ENCODE measurements at places on chromosomes 5 and 9. TPM values are rescaled to one million over a fixed set of nuclear protein-coding genes. Genes with fewer than 3 reads are reported as not detected.

The C9orf43 gene
- total RNA-seq = 0.83 TPM

The FSD1L gene
- 1.3 TPM for total RNA-seq

The OR1J4 gene
- total RNA-seq = not detected

The ROR2 gene
- total RNA-seq = not detected

The SPATA24 gene
- total RNA-seq = 4.4 TPM

The KIF24 gene
- total RNA-seq = 5.9 TPM

The PRLR gene
- total RNA-seq = not detected

DNA sequence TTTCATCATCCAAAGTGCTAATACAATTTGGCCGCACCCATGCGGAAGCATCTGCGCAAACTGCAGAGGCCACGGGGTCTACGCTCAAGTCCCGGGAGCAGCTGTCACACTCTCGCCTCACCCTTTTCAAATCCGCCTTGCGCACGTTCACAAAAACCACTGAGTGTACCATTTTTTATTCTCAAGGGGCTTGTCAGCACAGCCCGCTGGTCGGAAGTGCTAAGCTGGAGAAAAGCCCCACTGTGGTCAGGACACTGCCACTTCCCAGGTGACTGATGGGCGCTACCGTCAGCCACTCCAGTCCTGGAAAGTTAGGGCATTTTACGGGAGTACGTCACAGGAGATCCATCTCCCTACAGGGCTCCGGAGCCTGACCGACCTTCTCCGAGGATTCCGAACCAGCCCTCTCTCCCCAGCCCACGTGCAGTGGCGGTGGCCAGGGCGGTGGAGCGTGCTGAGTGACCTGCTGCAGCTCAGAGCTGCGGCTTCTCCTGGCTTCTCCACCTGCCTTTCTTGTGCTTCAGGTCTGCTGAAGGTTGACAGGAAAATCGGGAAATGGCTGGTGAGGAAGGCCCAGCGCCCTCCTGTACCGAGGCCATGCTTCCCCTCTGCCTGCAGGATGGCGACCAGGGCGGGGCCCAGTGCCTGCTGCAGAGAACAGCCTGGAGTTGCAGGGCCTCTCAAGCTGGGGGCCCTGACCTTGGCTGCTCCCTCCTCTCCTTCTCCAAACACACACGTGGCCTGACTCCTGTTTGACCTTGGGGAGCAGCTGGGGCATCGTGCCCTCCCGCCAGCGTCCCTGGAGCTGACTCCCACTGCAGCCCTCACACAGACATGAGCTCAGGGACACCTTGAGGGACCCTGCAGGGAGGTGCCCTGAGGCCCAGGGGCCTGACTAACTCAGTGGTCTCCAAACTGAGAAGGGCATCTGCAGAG, 14.3 kb downstream of the RASGEF1C start:
- no peak for DNase-seq

DNA sequence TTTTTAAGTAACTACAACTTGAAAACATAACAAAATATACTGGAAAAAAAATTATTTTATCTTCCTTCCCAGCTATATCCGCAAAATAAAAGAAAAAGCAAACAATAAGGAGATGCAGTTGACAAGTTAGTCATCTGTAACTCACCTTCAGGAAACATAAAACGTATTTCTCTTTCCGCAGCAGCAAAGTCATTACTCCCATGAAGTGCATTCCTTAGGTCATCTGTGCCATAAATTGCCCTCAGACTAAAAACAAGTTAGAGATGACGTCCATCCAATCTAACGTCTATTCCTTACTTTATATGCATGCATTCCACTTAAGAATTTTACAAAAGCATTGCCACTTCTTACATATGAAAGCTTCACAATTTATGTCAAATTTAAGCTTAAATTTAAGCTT, 10.9 kb downstream of the NME5 start:
- DNase-seq = no peak

- no peak for DNase-seq
Observed at GRCh38 chr5:135651156-135651555, 72.4 kb upstream of the CXCL14 start.

DNA sequence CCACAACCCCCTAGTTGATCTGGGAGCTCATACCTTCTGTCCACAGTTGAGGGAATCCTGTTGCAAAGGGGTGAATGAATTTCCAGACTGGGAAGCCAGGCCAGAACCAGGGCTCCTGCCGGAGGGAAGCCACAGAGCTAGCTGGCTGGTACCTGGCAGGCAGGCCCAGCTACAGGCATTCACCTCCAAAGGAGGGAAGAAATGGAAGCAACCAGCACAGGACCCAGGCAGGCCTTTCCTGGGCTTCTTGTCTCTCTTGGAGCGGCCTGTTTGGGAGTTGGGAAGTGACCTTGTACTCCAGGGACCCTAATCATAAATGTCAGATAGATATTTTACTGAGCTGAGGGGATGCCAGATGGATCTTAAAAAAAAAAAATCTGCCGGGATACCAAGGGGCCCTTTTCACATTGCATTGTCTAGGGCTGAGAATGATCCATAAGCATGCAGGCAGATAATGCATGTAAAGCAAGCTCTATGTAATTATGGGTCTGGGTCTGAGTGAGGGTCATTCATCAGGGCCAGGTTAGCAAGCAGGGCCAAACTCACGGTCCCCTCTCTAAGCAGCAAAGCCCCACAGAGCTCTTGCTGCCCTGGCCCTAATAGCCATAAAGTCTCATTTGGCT, 8.4 kb downstream of the NR2F1 start:
- DNase-seq = no peak

DNA sequence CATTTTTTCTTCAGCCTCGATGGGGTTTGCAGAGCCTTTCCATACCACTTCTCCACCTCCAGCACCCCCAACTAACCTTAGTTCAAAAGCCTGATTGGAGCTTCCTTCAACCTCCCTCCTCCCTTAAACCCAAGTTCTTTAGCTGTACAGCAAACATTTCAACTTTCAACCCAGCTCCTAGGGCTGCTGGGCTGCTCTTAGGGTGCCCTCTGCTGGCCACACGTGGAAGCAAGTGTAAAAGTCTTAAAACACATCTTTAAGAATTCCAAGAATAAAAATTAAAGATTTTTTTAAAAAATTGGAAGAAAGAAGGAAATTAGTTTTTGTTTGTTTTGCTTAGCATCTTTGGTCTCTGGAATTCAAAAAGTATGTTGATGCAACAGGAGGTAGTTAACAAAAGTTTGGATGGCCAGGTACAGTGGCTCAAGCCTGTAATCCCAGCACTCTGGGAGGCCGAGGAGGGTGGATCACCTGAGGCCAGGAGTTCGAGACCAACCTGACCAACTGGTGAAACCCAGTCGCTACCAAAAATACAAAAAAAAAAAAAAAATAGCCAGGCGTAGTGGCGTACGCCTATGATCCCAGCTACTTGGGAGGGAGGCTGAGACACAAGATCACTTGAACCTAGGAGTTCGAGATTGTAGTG, 15.5 kb upstream of the HSD17B3 start:
- peak; percentile 31 for DNase-seq

- no peak for DNase-seq
Observed at GRCh38 chr5:149878371-149878770, 66.2 kb downstream of the PDE6A start.

DNA sequence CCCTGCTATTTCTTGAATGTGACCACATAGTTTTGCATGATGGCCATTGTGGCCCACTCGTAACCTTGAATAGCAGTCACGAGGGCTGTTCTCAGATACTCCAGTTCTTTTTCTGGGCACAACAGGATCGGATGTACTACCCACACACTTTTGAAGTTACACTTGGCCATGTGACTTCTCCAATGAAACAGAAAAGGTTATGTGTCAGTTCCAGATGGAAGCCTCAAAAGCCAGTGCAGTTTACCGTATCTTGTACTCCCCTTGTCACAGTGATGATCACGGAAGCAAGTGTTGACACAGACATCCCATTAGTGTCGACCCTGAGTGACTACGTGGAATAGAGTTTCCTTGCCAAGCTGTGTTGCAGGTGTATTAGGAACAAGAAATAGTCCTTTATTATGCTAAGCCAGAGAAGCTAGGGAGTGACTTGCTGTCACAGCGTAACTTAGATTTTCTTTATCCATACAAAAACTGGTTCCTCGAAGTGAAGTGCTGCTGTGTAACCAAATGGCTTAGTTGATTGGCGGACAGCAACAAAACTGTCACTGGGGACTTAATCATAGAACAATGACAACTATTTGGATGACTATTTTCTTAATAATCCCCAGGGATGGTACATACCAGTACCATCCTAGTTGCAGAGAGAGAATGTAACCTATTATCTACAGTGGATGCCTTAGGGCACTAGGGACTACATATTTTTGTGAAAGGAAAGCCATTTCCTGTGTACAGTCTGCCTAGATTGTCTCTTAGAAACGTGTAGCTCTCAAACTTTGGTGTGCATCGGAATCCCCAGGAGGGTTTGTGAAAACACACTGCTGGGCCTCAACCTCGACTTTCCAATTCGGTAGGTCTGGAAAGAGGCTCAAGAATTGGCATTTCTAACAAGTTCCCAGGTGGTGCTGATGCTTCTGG, 90.1 kb upstream of the DMRT1 start:
- DNase-seq = peak; percentile 9

- peak; percentile 18 for DNase-seq
Observed at GRCh38 chr9:2242831-2243330, 227.7 kb downstream of the SMARCA2 start.

DNA sequence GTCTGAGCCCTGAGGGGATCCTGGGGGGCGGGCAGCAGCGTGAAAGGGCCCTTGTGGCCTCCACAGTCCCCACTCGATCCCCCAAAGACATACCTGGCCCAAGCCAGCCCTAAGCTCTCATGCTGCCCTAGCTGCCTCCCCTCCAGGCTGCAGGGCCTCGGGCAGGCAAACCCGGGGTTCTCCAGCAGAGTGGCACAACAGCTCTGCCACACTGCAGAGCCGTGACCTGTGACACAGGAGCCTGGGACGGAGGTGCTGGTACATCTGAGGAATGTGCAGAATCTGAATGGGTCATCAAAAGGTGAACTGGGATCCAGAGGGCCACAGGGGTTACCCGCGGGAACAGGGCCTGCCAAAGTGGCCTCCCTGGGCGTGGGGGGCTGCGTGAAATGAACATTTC, 163.2 kb downstream of the DAB2IP start:
- DNase-seq = no peak

- peak; percentile 46 for DNase-seq
Observed at GRCh38 chr5:177412603-177413233, 3.4 kb upstream of the F12 start.

GRCh38 chr5:141003791-141004611, 37.7 kb downstream of the PCDHAC2 start:
- DNase-seq = no peak

DNA sequence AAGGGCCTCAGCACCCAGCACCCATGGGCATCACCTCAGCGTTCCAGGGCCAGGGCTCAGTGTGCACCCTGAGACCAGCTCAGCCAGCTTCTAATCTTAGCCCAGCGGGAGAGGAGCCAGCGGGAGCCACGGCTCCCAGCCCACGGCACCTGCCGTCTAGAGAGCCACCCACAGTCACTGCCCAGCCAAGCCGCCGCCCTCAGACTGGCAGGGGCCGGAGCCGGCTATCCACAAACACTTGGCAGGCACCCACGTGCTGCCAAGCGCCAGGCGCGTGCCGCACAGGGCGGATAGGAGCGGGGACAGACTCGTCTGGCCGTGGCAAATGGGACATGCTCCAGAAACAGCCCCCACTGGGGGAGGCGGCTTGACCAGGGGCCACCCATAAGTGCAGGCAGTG, 18.6 kb downstream of the BRD3 start:
- no peak for DNase-seq

DNA sequence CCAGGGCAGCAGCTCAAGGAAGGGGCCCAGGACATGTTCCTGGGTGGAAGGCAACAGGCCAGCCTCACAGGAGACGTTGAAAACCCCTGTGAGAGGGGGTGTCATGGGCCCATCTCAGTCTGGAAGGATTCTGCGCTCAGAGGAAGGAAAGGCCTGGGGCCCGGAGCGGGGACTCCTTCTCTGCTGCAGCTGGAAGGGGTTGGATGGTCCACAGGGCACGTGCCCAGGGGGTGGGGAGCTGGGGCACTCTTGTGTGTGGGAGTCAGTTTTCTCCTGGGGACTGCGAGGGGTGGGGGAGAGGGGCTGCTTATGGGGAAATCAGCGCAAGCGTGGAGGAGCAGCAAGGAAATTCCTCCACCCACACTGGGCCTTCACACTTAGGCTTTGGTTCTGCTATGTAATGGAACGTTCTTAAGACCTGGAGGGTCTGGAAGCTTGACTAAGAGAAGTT, 2.9 kb upstream of the LPCAT1 start:
- DNase-seq = no peak

DNA sequence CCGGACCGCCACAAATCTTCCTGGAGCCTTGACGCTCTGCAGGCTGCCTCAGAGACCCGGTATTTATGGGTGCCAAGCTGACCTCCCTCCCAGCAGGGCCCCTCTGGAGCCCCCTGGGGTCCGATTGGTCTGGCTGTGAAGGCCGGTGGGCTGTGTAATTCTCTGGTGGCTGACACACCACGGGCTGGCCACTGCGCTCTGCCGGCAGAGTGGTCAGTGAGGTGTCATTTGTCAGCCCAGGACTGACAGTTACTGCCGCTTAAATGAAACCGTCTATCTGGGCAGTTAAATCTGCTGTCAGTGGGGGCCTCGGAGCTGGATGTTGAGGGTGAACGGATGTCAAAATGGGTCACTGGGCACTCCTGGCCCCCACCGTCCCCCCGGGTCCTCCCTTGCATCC, 10.7 kb downstream of the NR5A1 start:
- no peak for DNase-seq

DNA sequence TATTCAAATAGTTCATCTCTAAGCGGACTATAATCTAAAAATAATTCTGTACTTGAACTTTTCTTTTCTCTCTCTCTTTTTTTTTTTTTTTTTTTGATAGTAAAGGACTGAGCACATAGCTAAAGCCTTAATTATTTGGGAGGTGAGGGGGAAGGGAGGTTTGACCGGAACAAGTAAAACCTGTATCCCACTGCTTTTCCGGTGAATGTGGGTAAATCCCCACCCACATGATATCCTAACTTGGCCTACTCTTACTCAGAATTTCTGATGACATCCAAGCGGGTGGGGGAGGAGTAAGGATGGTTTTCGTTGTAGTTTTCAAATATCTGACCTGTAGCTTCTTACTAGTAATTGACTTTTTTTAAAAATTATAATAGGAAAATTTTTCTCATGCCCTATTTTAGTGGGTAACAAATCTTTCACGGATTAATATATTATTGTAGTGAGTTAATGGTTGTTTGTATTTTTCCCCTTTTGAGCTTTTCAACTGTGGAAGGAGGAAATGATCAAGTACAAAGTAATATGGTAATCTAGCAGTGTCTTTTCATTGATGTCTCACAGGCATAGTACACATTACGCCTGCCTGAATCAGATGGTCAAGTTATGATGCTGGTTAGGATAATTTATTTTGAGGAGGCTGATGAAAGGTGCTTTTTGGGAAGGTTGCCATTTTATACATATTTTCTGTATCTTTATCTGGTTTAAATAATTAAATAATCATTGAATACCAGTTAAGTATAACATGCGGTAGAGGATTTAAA, 2.2 kb upstream of the ELL2 start:
- peak; percentile 37 for DNase-seq
